ENCODE measurements at places on chromosomes 7 and 10.

GRCh38 chr7:83410989-83411591 lies 237.8 kb downstream of the SEMA3E start:
- DNase-seq: peak; percentile 55

DNA sequence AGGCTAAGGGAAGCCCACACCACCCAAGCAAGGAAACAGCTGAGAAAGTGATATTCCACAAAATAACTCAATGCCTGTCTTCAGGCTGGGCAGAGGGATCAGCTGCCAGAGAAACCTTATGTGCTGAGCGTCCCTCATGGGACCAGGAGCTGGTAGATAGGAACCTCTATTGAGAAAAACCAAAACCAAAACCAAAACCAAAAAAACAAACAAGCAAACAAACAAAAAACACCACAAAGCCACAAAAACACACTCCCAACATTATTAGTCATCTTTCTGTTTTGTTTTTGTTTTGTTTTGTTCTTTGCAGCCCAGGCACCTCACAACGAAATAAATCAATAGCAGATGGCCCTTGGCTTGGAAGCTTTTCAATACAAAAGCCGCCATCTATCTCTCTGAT lies 760.8 kb upstream of the CELF2 start:
- DNase-seq: no peak

DNA sequence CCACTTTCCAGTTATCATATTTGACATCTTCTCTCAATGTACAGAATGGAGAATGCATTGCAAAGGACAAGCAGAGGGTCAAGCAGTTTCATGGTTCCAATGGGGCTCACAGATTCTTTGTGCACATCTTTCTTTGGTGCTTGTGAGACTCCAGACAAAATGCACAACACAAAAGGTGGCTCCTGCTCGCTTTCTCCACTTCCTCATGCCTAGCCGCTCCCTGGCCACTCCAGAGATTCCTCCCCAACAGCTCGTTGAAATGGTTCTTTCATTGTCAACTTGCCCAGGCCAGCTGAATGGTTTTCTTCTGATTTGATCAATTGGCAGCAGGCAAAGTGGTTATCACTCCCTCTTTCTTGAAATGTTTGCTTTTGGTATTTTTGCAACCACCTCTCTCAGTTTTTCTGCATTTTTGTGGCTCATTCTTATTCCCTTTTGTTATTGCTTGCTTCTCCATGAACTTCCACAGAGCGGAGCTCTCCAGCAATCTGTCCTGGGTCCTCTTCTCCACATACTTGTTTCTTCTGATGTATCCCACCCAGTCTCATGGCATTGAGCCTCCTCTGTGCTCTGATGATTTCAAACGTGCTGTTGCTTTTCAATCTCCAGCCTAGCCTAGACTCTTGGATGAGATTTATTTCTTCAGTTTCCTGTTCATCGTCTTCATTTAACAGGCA lies 507.8 kb upstream of the MKI67 start:
- DNase-seq: no peak

- no peak for DNase-seq
Observed at GRCh38 chr7:90764848-90765570, 168.9 kb downstream of the CDK14 start.

DNA sequence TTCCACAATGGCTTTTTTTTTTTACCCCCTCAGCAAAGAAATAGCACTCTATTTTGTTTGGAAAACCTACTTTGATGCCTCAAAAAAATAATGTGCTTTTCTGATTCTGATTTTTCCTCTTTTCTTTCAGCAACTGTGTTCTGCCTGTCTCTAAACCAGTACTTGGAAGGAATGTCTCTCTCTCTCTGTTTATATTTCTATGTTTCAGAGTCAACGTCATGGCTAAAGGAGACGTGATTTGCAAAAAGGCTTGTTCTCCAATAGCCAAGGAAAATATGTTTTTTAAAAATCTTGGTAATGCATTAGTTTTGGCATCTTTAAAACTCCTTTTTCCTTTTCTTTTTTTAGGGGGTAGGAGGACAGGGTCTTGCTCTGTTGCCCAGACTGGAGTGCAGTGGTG lies 56.0 kb upstream of the SDK1 start:
- no peak for DNase-seq

- no peak for DNase-seq
Observed at GRCh38 chr10:43879742-43880141, 231.1 kb upstream of the ZNF32 start.

DNA sequence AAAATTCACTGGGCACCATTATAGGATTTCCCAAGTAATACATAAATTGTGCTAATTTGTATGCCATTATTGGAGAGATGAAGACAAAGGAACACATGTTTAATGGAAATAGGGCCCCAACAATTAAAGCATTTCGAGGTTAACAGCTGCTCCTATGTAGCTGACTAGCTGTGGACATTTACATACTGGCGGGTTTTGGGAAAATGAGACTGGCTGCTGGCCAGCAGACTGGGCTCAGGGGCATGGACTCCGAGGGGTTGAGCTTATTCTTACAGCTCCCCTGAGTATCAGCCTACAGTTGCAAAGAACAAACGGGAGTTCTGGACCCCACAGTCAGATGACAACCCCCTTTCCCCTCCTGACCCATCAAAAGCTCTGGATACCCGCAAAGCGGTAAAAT lies 91.9 kb upstream of the MYO3A start:
- DNase-seq: no peak

GRCh38 chr7:8481752-8482446 lies 48.5 kb downstream of the NXPH1 start:
- no peak for DNase-seq

- DNase-seq: no peak
Observed at GRCh38 chr7:29190349-29191045, 4.1 kb upstream of the CHN2 start.

GRCh38 chr10:85602306-85602705 lies 764.3 kb downstream of the GRID1 start:
- no peak for DNase-seq

DNA sequence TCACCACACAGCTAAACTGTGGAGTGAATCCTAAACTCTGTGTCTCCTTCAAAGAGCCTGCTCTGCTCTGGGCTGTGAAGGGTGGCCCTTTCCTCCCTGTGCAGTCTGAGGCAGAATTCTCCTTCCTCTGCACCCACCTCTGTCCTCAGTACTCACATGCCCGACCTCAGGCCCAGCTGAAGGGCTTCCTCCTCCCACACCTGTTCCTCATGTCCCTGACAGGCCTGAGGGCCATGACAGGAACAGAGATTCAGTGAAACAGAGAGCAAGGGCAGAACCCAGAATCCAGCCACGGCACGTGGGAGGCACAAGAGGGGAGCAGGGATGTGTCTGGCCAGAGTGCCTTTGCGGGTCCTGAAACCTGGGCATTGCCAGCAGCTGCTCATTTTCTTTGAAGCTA lies 13.9 kb downstream of the CREB3L2 start:
- DNase-seq: no peak

GRCh38 chr7:76356823-76357222 lies 2.0 kb downstream of the YWHAG start:
- no peak for DNase-seq

GRCh38 chr10:947051-947450 lies 15.5 kb upstream of the LARP4B start:
- DNase-seq: no peak

GRCh38 chr10:53909791-53910190 lies 891.2 kb downstream of the PCDH15 start:
- DNase-seq: no peak

DNA sequence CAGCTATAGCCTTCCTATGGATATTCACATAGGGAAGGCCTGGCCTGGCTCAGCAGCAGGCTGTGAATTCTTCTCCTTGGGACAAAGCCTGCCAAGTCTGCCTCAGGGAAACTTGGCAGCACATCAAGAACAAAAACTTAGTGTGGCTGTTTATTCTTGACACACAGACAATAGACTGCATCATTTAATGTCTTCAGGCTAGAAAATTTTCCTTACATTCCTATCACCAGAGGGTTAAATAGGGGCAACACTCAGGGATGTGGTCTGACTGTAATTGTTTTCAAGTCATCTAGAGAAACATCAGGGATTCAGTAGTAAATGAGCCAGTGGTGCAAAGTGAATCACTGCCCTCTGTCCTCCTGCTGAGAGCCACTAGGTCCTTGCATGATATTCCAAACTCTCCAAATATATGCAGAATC lies 137.3 kb downstream of the SEMA3C start:
- peak; percentile 65 for DNase-seq

DNA sequence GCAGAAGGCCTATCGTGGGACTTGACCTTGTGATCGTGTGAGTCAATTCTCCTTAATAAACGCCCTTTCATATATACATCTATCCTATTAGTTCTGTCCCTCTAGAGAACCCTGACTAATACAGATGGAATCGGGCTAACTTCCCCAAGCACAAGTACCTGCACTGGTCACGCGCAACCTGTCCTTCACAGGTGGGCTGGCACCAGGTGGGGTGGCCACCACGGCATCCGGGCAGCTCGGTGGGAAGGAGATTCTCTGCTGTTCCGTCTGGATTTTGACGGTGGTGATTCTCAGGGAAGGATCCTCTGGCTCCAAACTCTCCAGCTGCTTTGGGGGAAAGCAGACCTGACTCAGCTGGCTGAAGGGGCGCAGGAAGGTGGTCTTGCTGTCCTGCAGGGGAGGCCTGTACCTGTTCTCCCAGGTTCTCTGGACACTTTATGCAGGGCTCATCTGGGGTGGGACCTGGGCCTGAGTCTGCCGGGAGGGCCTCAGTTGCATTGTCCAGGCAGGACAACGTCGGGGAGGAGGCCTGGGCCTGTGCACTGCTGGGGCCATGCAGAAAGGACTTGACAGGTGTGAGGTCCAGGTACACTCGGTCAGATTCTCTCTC lies 61.1 kb downstream of the VWA2 start:
- no peak for DNase-seq

DNA sequence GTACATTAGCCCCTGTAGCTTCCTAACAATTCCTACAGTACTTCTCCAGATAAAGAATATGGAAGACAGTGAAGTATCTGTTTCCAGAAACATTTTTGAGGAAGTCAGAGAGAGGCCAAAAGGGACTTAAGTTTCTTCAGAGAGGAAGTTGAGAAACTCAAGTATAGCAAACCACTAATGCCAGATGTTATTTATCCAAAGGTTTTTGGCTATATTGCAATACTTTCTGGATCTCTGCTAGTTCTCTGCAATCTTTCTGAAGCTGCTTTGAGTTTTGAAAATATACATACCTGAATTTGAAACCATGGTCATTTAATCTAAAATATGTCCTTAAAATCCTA lies 64.7 kb downstream of the BICC1 start:
- DNase-seq: peak; percentile 51

DNA sequence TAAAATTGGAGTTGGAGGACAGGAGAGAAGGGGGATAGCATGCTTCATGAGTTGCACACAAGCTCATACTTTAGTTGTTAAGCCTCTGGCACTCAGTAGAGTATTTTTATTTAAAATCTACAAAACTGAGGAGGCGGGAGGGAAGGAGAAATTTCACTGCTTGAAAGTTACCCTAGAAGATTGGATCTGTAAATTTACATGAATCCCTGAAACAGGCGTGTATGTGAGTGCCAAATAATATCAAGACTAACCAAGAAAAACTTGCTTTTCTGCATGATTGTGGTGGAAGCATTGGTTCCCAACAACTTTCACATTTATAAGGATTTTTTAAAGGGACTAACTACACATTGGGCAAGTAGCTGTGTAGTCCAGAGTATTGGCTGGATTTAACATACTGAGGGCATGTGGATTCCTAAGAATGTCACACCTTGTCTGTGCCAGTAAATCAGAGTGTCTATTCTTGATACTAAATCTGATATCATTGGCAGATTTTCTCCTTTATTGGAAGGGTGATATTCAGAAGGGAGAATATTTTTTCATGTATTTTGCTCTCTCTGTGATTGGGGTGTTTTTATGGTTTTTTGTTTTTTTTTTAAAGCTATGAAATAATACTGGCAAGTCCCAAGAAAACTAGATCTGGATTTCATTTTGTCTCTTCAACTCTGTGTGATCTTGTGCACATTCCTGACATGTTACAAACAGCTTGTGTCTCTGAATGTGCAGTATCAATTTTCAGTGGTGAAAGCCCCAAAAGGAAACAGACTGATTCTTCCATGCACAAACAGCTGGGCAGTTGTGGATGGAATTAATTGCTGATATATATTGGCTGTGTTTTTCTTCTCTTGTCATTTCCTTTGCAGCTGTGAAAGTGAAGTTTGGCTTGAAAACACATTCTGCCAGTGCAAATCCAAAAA lies 67.2 kb downstream of the ADD3 start:
- peak; percentile 78 for DNase-seq

DNA sequence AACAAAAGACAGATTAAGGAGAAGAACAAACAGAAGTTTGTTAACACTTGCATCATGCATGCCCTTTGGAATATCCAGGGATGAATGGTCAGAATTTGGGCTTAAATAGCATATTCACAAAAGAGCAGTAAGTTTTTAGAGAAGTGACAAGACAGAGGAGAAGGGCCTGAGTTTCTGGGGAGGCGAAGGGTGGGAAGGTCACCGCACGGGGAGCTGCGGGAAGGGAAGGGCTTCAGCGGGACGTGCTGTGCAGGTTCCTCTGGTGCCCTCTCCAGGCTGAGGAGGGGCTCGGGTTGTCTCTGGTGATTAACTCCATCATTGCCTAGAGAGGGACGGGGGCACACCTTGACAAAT lies 10.4 kb upstream of the ZNF22 start:
- no peak for DNase-seq

DNA sequence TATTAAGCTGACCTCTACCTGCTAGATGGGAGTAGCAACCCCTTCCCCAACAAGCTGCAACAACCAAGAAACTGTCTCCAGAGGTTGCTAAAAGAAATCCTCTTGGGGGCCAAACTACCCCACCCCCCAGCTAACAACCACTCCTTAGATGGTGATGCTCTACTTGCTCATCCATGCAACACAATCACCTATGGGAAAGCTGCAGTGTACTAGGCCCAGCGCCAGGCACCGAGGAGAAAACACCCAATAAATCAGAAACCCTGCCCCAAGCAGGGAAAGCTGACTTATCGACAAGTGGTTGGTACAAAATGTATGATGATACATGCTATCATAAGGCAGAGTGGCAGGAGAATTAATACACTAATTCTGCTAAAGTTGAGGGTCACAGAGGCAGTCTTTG lies 17.3 kb downstream of the SLC25A13 start:
- no peak for DNase-seq

- no peak for DNase-seq
Observed at GRCh38 chr7:107918948-107919347, 28.0 kb downstream of the DLD start.

- DNase-seq: no peak
Observed at GRCh38 chr10:28769091-28769604, 91.8 kb downstream of the BAMBI start.

DNA sequence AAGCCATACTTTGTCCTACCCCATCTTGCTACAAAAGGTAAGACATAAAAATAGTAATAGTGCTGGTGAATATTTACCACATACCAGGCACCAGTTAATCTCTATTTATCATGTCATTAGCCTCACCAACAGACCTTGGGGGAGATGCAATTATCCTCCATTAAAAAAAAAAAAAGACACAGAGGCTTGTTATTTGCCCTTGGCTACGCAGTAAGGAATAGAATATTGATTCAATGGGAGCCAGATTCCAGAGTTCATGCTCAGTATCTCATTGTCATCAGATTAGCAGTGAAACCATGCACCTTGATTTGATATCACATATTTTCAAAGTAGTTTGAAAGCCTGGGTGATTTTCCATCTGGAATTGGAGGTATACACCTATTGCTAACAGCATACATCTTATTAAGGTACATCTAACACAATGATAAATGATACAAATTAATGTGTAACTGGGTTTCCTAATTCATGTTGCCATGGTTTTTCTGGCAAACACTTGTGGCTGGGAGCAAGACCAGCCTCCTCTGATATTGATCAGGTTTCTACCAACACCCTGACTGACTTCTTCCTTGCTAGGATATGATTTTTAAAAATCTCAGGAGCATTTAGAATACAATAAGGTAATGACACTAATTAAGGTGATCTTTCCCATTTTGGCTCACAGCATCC lies 67.1 kb upstream of the PRR15 start:
- DNase-seq: no peak

- no peak for DNase-seq
Observed at GRCh38 chr10:65566906-65567305, 1358.9 kb upstream of the LRRTM3 start.
